ENCODE measurements at places on chromosomes 7 and 10.

- DNase-seq, result no peak
Observed at GRCh38 chr7:6644728-6645127, 7.6 kb downstream of the ZNF316 start.

- no peak for DNase-seq
Observed at GRCh38 chr7:71772779-71773178, 639.4 kb downstream of the CALN1 start.

DNA sequence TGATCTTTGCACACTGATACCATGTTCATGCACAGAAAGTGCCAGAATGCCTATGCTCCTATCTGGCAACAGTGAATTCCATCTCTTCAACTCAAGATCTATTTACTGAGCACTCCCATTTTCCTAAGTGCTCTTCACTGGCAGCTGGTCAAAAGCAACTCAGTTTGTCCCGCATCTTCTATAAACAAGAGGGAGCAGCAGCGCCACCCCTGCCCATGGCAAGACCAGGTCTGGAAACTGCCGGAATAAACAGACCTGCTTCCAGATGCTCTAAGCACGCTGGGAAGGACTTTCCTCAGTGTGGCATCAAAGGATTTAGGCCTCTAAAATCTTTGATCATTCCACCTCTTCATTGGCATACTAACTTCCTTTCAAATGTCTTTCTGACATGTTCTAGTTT lies 104.4 kb upstream of the MACROH2A2 start:
- no peak for DNase-seq

GRCh38 chr7:75688200-75689136 lies 50.3 kb downstream of the HIP1 start:
- no peak for DNase-seq

- DNase-seq, result peak; percentile 83
Observed at GRCh38 chr7:106346678-106347217, 62.0 kb upstream of the NAMPT start.

GRCh38 chr10:69321865-69322264 lies 43.6 kb downstream of the HK1 start:
- no peak for DNase-seq

DNA sequence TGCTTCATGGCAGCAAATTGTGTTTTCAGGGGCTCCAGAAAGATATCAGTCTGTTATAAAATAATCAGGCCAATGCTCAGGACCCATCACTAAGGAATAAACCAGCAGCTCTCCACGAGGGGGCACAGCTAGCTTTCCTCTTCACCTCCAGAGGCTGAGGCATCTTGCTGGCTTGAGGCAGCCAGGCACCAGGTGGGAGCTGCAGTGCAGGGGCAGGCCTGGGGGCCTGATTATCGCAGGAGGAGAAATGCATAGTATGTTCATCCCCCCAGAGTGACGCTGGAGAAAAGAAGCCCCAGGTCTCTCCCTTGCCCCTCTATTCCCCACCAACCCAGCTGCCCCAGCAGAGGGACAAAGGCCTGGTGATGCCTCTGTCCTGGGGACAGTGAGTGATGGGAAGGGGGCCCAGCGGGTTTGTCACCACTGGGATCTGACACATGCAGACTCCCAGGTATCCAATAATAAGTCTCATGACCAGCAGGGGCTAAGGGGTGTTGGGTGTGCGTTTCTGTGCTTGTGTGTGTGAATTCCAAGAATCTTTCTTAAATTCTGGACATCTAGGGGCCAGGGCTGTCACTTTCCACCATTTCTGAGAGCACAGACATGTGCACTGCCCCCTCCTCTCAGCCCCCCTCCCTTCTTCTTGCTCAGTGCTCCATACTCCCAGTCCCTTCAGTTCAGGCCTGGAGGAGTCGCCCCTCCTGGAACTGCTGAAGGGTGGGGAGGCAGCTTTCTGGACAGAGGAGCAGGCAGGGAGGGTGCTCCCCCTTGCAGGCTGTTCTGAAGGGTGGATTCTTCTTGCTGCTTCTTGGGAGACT lies 128.1 kb upstream of the FAM20C start:
- DNase-seq, result peak; percentile 32

DNA sequence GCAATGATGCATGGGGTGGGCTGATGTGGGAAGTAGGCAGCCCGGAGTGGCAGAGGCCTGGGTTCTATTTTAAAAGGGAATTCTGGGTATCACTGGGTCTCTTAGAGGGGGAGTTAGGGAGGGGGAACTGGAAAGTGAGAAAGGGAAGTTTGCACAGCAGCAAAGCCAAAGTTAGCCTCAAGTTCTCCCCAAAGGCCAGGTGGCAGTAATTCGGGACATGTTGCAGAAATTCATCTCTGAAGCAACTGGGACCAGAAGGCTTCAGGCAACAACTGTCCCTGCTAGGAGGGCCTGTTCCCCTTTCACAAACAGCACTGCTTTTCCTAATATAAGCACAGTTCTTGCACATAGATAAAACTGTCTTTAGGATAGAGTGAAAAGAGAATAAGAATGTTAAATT lies 67.4 kb downstream of the NOD1 start:
- no peak for DNase-seq

DNA sequence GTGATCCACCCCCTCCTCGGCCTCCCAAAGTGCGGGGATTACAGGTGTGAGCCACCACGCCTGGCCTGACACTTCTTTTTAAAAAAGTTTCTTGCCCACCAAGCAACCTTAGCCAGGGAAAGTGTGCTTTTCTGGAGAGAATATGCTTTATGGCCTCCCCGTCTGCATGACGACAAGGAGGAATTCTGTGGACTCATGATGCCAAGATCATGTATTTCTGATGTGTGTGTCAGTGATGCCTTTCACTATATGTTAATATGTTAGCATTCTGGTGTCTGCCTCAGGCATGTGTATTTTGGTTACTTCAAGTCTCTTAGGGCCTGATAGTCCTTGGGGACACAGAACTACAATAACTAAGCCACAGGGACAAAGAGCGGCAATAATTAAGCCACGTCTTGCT lies 2.1 kb downstream of the PDSS1 start:
- DNase-seq, result no peak

GRCh38 chr7:101538596-101539459 lies 90.3 kb downstream of the MYL10 start:
- no peak for DNase-seq

GRCh38 chr10:83592337-83592935 lies 546.9 kb upstream of the GHITM start:
- no peak for DNase-seq

GRCh38 chr7:97499204-97499603 lies 232.7 kb upstream of the TAC1 start:
- DNase-seq, result no peak

- no peak for DNase-seq
Observed at GRCh38 chr10:82497439-82497838, 622.4 kb downstream of the NRG3 start.

GRCh38 chr7:142797391-142798377 lies 26.9 kb downstream of the PRSS2 start:
- no peak for DNase-seq

DNA sequence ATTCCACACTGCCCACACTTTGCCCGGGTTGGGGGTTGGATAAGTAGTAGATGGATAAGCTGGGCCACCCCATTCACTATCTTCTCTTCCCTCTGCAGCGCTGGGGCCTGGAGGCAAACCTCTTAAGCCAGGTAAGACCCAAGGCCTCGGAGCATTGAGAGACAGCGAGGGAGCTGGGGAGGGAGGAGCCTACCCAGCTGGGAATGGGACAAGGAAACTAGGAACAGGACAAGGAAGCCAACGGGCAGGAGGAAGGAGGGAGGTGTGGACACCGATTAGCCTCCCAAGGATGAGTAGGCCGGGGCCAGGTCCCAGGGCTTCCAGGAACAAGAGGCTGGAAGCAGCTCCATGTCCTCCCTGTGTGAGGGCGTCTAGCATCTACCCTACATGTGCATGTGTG lies 9.6 kb downstream of the ELN start:
- no peak for DNase-seq

DNA sequence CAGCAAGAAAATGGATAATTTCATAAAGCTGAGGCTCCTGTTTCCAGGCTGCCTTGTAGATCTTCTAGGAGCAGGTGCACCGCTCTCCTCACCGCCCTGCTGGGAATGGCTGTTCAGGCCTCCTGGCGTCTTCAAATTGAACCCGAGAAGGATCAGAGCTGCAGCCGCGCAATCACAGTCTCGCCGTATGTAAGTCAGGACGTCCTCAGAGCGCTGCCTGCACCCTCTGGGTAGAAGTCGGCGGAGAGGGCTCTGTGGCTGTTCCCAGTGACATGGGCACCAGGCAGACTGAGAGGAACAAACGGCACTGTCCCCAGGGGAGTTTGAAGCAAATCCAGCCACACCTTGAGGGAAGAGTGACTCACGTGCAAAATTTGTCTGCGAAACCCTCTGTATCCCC lies 476.9 kb downstream of the TCERG1L start:
- no peak for DNase-seq

GRCh38 chr7:57245206-57245605 lies 113.0 kb upstream of the ZNF479 start:
- DNase-seq, result no peak

DNA sequence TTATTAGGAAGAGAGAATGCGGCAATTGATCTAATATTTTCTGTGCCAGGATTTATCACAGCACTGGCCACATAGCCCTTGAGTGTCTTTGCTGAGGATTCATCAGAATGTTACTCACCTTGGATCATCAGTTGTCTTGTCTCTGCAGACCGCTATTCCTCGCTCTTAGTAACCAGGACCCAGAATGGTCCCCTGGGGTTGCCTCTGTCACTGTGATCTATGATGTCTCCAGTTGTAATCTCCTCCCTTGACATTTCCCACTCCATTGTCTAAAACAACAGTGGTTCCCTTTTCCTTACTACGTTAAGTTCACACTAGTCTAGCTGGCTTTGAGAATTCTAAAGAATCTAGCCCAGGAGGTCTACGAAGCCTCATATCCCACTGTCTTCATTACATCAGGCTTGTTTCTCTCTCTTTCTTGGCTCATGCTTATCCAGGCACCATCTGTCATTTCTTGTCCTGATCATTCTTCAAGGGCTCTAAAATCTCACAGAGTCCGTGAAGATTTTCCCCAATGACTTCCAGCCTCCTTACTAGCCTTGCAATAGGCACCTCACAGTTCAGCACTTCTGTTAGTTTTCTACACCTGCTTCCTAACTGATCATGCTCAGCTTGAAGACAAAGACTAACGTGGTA lies 125.8 kb downstream of the CUBN start:
- DNase-seq, result no peak

DNA sequence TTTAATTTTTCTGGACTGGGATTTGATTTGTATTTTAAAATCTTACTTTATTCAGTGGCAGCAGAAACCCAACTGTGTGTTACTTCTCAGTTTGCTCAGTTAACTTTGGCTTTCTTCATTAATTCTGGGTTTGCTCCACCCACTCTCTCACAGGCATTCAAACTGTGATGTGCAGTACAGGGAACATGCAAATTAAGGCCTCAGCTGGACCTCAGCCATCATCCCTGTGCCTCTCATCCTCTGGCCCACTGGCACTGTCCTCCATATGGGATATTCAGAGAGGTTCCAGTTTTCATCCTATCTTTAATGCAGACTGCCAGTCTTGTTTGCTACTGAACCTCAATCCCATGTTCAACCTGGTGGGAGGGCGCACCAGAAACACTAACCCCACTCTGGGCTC lies 743.4 kb upstream of the IGFBP3 start:
- no peak for DNase-seq

DNA sequence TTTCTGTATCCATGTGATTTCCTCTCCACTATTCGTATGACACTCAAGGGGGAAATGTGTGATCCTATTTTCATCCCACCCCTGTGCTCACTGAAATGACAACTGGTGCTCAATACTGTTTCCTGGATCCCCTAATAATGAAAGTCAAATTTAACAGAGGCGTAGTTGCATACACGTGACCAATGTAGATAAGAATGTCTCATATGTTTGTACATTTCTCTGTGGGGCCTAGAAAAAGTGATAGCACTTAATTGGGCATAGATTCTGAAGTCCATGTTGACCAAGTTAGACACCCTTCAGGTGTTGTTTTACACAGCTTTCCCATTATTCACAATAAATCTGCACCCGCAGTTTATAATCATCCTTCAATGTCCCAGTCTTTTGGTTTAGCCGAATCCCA lies 59.1 kb downstream of the JAZF1 start:
- DNase-seq, result no peak

- DNase-seq, result no peak
Observed at GRCh38 chr7:66558660-66559465, 69.8 kb upstream of the KCTD7 start.

DNA sequence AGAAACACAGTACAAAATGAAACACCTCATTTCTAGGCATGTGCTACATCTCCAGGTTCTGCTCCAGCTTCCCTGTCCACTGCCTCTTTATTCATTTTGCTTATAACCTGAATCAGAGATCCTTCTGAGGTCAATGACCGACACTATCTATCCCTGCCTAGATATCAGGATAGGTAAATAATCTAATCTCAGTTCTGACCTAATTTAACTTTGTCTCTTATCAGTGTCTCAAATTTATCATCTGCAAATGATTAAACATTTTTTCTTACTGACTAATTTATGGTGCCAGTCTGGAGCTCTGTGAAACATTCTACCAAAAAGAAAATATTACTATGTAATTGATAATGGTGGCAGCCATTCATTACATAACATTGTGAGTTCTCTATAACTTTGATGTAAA lies 61.1 kb downstream of the SGCE start:
- DNase-seq, result no peak

GRCh38 chr7:30531286-30531685 lies 26.7 kb upstream of the GGCT start:
- DNase-seq, result no peak

- no peak for DNase-seq
Observed at GRCh38 chr10:71649631-71650030, 69.9 kb downstream of the C10orf105 start.

GRCh38 chr10:22429146-22429545 lies 83.8 kb downstream of the SPAG6 start:
- no peak for DNase-seq

- no peak for DNase-seq
Observed at GRCh38 chr7:128385988-128386925, 23.5 kb downstream of the IMPDH1 start.

DNA sequence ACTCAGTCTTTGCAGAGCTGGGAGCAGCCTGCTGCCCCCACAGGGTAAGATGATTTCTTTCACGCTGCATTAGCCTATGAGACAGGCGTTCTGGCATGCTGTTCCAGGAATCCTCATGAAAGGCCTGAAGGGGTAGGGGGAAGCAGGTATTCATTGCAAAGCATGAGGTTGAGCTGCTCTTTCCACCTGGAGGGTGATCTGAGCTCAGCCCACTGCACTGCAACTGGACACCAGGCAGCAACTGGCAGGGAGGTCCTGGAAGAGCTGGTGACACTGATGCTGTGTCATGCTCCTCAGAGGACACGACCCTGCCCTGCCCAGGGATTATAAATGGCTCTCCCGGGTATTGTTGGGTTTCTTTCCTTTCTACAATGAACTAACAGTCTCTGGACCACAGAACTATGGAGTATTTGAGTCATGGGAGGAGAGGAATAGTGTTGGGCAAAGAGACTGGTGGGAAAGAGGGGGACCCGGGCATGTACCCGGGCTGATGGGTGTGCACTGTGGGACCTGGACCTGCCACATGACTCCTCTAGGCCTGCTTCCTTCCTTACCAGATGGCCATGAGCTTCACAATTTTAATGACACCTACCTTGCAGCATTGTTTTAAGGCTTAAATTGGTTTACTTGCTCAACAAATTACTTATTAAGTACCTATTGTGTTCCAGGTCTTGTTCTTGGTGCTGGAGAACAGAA lies 24.3 kb downstream of the SLC25A28 start:
- no peak for DNase-seq

GRCh38 chr10:26627324-26627723 lies 70.2 kb upstream of the PDSS1 start:
- no peak for DNase-seq

GRCh38 chr10:4242561-4243035 lies 457.6 kb upstream of the KLF6 start:
- peak; percentile 49 for DNase-seq

Data from AG09319 (cell line).